Inflammatory macrophage (primary cell): ENCODE measurements at places on chromosomes 6 and 20.
A peak's percentile ranks its signal among the peaks of the same experiment; 100 is the strongest.

GRCh38 chr6:65830151-65830550 is 123.1 kb upstream of the EYS start:
- DNase-seq, result no peak

- no peak for DNase-seq
Observed at GRCh38 chr6:69106511-69106910, 471.4 kb downstream of the ADGRB3 start.

GRCh38 chr20:44586289-44586911 is 4.0 kb downstream of the PKIG start:
- peak; percentile 40 for DNase-seq

DNA sequence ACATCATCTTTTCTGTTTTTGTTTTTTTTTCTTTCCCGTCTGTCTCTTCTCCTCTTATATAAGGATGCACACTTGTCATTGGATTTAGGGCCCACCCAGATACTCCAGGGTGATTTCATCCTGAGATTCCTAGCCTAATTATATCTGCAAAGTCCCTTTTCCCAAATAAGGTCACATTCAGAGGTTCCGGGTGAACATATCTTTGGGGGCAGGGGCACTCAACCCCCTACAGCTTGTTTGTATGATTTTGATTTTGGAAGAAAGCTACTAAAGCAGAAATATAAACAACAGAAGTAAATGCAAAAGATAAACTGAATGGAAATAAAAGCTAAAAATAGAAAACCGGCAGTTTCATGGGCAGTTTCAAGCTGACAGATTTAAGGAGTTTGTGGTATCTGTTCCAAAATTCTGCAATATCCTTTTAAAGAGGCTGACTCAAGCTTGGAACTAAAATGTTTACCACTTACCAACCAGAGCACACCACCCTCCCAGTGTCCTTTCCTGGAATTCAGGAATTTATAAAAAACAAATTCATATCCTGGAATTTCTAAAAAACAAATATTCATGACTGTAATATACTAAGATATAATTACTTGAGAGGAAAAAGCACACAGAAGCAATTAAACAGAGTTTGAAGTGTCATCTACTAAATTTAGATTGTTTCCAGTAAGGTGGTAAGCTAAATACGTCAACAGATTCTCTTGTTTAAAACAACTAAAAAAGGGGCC is 100.0 kb upstream of the CARMIL1 start:
- DNase-seq, result peak; percentile 36

- DNase-seq, result no peak
Observed at GRCh38 chr6:138563650-138564049, 64.4 kb upstream of the NHSL1 start.

DNA sequence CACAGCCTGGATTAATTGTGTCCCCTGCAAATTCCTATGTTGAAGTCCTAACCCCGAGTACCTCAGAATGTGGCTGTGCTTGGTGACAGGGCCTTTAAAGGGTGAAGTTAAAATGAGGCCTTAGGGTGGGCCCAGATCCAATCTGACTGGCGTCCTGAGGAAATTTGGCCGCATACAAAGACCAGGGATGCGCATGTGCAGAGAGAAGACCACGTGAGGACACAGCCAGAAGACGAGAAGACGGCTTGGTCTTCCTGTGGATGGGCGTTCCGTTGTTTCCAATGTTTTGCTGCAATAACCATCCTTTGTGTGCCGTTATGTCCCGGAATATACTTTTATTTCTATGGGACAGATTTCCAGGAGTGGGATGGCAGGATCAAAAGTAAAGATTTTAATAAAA is 40.9 kb upstream of the SLC22A2 start:
- DNase-seq, result no peak

GRCh38 chr20:61090541-61090940 is 161.5 kb upstream of the CDH4 start:
- DNase-seq, result no peak

DNA sequence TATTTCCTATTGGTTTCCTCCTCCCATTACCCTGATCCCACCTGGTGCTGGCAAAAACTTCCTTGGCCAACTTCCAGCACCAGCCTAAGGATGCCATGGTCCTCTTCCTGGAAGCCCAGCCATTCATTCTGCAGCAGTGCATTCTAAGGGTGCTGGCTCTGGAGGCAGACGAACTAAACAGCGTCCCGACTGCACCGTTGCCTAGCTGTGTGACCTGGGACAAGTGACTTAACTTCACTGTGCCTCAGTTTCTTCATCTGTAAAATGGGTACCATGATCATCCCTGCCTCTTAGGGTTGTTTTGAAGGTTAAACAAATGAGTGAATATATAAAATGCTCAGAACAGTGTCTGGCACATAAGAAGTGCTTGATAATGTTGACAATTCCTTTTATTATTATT is 120.9 kb upstream of the ZNF217 start:
- DNase-seq, result no peak

DNA sequence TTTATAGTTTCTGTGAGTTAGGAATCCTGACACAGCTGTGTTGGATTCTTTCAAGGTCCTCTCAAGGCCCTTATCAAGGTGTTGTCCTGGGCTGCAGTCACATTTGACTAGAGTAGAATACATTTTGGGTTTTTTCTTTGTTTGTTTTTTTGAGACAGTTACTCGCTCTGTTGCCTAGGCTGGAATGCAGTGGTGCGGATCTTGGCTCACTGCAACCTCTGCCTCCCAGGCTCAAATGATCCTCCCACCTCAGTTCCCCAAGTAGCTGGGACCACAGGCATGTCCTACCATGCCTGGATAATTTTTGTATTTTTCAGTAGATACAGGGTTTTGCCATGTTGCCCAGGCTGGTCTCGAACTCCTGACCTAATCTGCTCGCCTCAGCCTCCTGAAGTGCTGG is 15.7 kb downstream of the NFYA start:
- no peak for DNase-seq

GRCh38 chr20:23399568-23400241 is 21.6 kb downstream of the NAPB start:
- no peak for DNase-seq

- no peak for DNase-seq
Observed at GRCh38 chr6:136969433-136969832, 47.3 kb downstream of the SLC35D3 start.

DNA sequence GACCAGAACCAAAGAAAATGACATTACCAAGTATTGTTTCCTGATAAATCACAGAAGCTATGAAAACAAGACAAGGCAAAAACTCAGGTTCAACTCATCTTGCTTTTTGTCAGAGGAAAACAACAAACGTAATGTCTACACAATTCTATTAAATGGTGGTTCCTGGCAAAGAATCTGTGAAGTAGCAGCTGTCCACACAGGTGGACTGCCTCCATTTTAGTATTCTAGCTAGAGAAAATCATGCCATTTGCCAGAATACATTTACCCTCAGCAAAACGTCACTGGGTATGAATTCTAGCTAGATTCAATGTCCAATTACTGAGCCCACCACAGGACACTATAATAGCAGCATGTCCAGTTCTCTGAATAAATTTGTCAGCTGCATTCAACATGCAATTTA is 125.4 kb downstream of the ADGRB3 start:
- no peak for DNase-seq

DNA sequence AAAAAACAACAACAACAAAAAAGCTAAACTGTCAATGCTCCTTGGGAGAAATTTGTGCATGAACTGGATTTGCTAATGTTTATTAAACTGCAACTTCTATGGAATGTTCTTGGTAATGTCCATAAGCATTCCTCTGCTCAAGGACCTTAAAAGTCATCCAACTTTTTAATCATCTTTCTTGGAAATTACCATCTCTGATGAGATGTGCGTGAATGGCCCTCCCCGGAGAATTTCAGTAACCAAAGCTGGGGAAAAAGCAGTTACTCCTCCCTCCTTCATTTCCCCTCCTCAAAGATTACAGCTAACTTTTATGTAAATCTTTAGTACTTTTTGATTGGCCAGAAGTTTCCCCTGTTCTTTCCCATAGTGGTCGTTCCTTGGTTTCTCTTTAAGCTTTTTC is 5.2 kb downstream of the TBCC start:
- DNase-seq, result no peak

DNA sequence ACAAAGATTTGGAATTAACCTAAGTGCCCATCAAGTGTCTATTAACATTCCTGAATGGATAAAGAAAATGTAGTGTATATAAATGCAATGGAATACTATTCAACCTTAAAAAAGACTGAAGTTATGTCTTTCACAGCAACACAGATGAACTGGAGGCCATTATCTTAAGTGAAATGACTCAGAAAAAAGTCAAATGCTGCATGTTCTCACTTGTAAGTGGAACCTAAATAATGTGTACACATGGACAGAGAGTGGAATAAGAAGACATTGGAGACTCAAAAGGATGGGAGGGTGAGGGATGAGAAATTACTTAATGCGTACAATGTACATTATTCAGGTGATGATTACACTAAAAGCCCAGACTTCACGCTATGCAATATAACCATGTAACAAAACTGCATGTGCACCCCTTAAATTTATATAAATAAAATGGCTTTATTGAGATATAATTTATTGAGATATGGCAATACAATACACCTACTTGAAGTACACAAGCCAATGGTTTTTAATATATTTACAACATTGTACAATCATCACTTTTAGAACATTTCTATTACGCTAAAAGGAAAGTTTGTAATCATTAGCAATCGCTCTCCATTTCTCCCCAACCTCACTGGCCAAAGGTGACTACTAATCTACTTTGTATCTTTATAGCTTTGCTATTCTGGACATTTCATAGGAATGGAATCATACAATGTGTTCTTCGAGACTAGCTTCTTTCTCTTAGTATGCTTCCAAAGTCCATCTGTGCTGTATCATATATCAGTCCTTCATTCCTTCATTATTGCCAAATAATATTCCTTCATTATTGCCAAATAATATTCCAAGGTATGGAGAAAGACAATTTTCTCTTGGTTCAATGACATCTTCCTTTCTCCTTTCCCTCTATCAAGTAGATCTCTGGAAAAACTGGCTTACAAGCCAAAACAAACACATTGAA is 5.8 kb downstream of the STX7 start:
- DNase-seq, result no peak

GRCh38 chr20:1422753-1423152 is 29.9 kb upstream of the FKBP1A start:
- no peak for DNase-seq

GRCh38 chr6:14035071-14035847 is 82.3 kb upstream of the CD83 start:
- DNase-seq, result no peak

GRCh38 chr6:40877362-40877761 is 161.7 kb downstream of the UNC5CL start:
- DNase-seq, result no peak

- no peak for DNase-seq
Observed at GRCh38 chr20:59318201-59318790, 17.9 kb downstream of the EDN3 start.
